ENCODE measurements at places on chromosomes 2 and 18.

GRCh38 chr2:168336786-168337388, 89.5 kb upstream of the STK39 start:
- no peak for DNase-seq

DNA sequence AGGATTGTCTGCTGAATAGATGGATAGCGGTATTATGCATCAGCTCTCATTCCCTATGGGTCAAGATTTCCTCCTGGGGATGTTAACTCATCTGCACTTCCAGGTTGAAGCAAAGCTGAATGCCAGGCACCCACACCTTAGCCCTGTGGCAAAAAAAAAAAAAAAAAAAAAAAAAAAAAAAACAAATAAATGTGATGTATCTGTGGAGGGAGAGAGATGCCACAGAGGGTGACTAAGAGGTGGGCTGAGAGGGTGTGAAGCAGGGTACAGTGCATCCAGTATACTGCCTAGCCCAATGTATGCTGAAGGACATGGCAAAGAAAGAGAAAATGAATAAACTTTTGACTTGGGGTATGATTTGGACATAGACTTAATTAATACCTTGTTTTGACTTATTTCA, 91.4 kb downstream of the COPS8 start:
- DNase-seq: no peak

DNA sequence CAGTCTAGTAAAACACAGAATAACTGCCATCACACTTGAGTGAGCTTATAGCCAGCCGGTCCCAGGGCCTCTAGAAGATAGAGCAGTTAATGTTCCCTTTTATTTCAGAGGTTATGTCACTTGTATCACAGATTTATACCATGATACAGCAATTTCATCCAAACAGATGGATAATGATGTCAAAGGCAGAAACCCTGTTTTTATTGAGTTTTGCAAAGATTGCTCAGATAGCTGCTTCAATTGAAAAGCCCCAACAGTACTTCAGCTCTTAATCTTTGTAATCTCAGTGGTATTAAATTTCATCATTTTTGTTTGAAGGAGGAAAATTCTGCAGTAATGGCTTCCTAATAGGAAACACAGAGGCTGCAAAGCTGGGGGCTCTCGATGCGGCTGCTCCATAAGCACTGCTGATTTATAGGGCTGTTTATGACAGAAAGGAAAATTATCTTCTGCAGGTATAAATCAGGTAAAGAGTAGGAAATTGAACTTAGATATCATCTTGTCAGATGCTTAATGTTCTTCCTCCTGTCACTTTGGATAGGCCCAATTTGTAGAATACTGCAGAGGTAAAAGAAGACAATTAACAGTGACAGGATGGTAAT, 112.3 kb downstream of the LNPK start:
- no peak for DNase-seq

GRCh38 chr18:59139291-59139614, 431 bp upstream of the SEC11C start:
- peak; percentile 93 for DNase-seq

DNA sequence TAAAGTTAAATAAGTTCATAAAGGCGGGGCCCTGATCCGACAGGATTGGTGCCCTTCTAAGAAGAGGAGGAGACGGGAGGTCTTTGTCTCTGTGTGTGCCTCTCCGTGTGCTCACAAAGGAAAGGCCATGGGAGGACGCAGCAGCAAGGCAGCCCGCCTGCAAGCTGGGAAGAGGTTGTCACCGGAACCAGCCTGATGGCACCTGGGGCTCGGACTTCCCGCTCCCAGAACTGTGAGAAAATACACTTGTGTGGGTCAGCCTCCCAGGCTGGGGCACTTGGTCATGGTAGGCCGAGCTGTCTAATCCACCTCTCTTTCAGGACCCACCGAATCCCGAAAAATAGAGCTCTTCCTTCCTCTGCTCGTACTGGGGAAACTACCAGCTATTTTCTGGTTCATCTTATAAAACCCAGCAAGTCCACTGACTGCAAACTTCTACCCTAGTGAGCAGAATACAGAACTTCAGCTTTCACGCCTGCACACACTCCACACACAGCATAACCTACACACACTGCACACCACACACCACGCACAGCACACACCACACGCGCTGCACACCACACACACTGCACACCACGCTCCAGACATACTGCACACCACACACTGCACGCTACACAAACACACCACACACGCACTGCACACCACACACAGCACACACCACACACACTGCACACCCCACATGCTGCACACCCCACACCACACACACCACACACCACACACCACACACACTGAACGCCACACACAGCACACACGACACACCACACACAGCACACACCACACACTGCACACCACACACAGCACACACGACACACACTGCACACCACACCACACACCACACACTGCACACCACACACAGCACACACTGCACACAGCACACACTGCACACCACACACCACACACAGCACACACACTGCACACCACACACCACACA, 58.1 kb downstream of the ASB1 start:
- no peak for DNase-seq

GRCh38 chr2:226798422-226799210, 1.0 kb downstream of the IRS1 start:
- DNase-seq: peak; percentile 57

DNA sequence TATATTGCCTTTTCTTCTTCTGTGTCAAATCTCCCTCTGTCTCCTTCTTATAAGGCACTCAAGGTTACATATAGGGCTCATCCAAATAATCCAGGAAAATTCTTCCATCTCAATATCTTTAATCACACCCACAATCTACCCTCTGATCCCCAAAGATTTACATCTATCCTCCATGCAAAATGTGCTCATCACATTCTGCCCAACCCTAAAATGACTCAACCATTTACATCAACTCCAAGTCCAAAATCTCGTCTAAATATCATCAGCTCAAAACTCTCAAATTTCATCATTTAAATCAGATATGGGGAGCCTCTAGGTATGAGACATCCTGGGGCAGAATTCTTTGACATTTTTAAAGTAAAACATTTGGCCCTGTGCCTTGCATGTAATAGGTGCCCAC, 1349.8 kb downstream of the SUCLG1 start:
- no peak for DNase-seq

DNA sequence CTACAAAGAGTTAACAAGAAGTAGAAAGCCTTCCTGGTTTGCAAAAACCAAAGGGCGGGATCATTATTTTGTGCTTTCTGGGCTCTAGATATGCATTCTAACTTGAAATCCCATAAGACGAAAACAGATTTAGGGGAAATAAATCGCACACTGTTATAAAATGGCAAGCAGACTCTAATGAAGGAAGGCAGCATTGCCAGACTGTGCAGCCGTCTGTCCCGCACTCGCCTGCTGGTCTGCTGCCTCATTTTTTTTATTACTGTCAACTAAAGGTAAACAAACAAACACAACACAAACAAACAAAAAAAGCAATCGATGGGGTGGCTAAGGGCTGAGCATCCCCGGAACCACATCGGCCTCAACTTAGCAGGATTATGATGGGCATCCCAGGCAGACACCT, 24.4 kb downstream of the ZNF521 start:
- no peak for DNase-seq

GRCh38 chr18:76530391-76530790, 35.3 kb upstream of the ZNF516 start:
- no peak for DNase-seq

- DNase-seq: no peak
These were observed 875 bp downstream of the C18orf63 start for GRCh38 chr18:74316257-74317170.

- DNase-seq: no peak
These were observed 60.5 kb downstream of the KLHL29 start for GRCh38 chr2:23445450-23445868.

GRCh38 chr2:207901829-207902228, 123.5 kb downstream of the PLEKHM3 start:
- no peak for DNase-seq

GRCh38 chr18:48602759-48603390, 64.0 kb downstream of the CTIF start:
- no peak for DNase-seq

- no peak for DNase-seq
These were observed 16.1 kb upstream of the FARP2 start for GRCh38 chr2:241339839-241340630.

DNA sequence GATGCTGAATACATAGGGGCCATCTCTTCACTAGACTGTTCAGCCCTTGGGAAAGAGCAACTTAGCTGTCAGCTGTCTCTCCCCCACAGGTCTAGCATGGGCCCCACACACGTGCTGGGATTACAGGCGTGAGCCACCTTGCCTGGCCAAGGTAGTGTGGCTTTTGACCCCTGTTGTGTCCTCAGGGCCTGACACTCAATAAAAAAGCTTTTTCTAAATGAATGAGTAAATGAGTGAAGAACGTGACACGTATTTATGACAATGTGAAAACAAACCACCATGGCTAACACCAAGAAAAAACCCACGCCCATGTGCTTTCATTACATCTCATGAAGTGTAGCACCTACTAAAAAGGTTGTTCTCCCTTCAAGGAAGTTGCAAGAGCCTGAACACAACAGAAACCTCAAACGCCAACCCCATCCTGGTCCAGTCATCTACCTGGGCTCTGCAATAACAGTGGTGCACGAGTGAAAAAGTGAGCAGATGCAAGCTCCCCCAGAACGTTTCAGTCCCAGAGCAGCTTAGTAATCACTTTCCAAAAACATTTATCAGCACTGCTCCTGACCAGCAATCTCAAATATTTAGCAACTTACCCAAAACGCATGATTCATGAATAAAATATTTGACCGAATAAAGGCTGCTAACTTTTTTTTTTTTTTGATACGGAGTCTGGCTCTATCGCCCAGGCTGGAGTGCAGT, 3.4 kb downstream of the WDFY1 start:
- no peak for DNase-seq

DNA sequence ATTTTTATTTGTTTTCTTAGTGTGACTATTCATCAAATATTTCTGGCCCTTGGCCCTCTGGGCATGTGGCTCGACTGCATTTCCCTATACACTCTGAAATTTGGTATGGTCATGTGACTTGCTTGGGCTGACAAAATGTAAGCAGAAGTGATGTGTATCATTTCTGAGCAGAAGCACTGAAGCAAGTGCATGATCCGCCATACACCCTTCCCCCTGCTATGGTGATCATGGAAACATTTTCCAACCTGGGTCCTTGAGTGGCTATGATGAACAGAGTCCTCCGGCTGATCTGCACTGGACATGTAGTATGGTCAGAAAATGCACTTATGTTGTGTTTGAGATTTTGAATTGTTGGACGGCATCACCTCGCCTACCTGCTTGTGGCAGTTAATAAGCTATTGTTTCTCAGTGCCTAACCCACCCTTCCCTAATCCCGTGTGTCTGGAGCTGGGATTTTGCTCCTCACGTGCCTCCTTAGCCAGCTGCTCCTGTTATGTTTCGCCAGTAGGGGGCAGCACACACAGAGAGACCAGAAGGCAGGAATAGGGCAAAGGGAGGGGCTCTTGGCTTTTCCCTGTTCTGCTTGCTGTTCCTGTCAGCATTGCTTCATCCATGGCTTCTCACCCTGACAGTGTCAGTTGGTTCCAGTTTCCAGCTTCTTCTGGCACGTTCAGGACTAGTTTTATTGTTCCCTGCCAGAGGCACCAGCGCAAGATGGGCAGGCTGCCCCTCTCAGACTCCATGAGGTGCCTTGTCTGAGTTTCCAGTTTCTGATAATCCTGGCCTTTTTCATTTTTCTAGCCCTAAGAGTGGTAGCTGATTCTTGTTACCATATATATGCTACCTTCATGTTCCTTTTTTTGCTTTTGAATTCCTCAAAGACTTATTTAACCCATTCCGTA, 207.4 kb downstream of the ARL6IP6 start:
- peak; percentile 77 for DNase-seq

DNA sequence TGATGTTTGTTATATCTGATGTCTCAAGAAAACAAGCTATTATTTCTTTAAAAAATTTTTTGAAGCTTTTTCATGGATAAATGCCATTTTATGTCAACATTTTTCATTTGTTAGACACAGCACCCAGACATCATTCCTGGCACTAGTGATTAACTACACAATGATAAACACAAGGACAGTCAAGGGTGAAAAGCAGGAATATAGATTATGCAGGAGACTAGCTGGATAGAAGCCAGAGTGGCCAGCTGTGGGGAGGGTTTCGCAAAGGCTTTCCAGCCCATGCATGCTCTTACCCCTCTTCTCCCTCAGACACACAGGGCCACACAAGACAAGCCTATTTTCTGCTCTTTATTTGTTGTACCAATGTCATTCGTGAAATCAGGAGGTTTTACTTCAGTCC, 127.1 kb upstream of the TTC39C start:
- no peak for DNase-seq

- peak; percentile 21 for DNase-seq
These were observed 101.9 kb downstream of the CDH20 start for GRCh38 chr18:61435064-61435652.

DNA sequence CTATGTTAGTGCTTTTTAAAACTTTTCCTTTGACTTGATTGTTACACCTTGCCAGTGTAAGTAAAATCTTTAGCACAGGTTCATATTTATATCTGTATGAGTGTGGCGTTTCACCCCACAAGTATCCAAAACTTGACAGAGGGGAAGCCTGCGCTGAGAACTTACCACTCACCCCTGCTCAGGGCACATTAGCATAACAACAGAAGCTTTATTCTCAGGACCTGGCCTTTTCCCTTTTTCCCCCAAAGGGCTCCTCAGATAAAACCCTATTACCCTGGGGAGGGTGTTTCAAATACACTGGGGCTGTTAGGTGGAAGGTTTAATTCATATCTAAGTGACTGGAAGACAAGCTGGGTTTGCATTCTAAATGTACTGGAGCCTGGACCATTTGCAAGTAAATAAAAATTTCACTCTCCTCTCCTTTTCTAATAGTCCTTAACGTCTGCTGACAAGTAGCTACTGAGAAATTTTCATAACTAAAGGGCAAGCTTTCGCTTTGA, 276.6 kb downstream of the RNF152 start:
- no peak for DNase-seq

DNA sequence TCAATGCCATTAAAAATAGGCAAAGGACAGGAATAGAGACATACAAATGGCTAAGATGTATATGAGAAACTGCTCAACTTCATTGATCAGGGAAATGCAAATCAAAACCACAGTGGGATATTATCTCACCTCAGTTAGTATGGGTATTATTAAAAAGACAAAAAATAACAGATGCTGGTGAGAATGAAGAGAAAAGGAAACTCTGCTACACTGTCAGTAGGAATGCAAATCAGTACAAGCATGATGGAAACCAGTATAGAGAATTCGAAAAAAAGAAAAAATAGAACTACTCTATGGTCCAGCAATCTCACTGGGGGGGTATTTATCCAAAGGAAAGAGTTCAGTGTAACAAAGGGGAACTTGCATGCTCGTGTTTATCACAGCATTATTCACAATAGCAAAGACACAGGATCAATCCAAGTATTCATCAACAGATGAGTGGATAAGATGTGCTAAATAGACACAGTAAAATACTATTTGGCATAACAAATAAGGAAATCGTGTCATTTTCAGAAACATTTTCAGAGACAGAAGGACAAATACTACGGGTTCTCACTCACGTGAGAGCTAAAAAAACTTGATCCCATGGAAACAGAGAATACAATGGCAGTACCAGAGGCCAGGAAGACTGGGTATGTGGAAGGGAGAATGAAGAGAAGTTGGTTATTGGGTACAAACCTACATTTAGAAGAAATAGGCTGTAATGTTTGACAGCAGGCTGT, 60.6 kb downstream of the CCDC74A start:
- no peak for DNase-seq
